A673 (cell line): ENCODE measurements at places on chromosomes 5 and 9.

DNA sequence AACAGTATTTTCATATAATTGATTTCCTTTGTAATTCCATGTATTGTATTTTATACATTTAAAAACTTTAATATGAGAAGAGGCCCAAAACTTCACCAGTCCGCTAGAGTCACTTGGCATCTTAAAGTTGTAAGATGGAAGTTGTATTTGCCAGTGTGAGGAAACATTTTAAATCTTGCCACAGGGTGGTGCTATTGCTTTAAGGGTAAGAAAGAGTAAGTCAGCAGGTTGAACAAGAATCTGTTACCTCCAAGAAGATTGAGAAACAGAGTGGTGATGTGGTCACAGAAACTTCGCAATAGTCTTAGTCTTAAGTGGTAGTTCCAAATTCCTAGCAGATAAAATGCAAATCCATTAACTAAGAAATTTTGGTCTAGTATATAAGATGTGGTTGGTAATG lies 39.8 kb upstream of the RANBP6 start:
- peak; percentile 85 for DNase-seq

- DNase-seq, result peak; percentile 21
These were observed 596 bp upstream of the ADAMTS6 start for GRCh38 chr5:65482296-65482735.

- DNase-seq, result no peak
These were observed 23.0 kb upstream of the MEIKIN start for GRCh38 chr5:131968396-131968954.

- DNase-seq, result no peak
These were observed 539.8 kb downstream of the PRELID2 start for GRCh38 chr5:145295236-145295835.

DNA sequence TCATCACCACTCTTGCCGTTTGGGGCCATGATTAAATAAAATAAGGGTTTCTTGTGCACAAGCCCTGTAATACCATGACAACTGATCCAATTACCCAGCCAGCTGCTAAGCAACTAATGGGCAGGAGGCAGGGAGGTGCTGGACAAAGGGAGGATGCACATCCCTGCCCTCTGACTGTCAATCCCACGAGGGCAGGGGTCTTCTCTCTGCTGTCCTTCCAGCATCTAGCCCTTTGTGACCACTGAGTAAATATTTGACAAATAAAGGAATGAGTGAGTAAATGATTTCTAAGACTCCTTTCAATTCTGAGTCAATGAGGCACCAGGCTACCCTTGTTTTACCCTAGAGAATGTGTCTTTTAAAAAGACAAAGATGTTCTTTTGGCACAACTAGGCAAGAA lies 247.1 kb downstream of the SYK start:
- DNase-seq, result no peak

DNA sequence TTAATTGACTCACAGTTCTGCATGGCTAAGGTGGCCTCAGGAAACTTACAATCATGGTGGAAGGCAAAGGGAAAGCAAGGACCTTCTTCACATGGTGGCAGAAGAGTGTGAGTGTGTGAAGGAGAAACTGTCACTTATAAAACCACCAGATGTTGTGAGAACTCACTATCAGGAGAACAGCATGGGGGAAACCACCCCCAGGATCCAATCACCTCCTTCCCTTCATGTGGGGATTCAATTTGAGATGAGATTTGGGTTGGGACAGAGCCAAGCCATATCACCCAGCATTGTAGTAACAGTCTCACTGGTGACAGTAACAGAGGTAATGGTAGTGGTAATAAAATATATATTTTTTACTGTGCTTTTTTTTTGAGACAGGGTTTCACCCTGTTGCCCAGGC lies 18.1 kb downstream of the ZBTB5 start:
- no peak for DNase-seq
